ENCODE measurements at places on chromosomes 16 and 17. TPM values are rescaled to one million over a fixed set of nuclear protein-coding genes. Genes with fewer than 3 reads are reported as not detected.
A peak's percentile ranks its signal among the peaks of the same experiment; 100 is the strongest.

Gene COQ7
- 16.3 TPM for total RNA-seq

DNA sequence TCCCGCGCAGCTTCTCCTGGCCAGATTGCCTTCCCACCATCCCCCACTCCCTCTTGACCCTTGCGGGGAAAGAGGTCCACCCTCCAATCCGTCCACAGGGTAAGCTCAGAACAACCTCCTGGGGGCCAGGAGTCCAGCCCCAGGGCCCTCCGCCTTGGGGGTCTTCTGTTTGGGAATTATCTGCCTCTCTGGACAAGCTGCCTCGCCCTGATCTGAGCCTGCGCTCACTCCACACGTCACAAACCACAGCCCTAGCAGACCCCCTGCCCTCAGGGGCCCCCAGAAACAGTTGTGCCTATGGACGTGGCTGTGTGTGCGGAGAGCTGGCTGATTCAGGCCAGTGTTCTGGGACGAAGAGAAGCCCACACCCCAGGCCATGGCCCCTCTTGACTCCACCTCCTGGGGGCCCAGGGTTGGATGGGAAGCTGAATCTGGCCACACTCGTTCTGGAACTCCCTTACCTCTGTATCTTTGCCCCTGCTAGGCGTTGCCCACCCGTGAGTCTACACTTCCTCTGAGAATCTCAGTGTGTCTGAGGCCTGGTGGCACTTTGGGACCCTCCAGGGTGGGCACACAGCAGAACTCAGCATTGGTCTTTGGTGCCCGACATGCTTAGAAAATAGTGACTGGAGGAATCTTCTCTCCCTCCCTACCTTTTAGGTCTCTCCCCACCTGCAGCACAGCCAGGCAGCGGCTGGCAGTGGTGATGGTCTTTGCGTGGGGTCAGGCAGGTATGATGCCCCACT, 119.9 kb upstream of the SMURF2 start:
- H3K4me3 ChIP-seq = peak overlapping the region; percentile 79
- peaks cover 25% of the 10 kb centered on the region for H3K36me3 ChIP-seq
- peaks cover 38% of the 10 kb centered on the region for H3K4me1 ChIP-seq
- no peaks in the 10 kb centered on the region for H3K27me3 ChIP-seq
- H3K27ac ChIP-seq = peak overlapping the region; percentile 39
- no peak for DNase-seq

Gene CEP112
- total RNA-seq = 2.7 TPM

Gene UMOD
- total RNA-seq = not detected

Gene CDT1
- 126 TPM for total RNA-seq

GRCh38 chr17:41500131-41500911, 5.1 kb downstream of the KRT13 start:
- DNase-seq = no peak
- H3K36me3 ChIP-seq = no peaks in the 10 kb centered on the region
- H3K27me3 ChIP-seq = no peaks in the 10 kb centered on the region
- H3K27ac ChIP-seq = no peak overlapping the region

GRCh38 chr17:72542317-72542716, 421.5 kb downstream of the SOX9 start:
- H3K27ac ChIP-seq = no peak overlapping the region
- H3K4me1 ChIP-seq = peaks cover 5% of the 10 kb centered on the region
- no peak overlapping the region for H3K4me3 ChIP-seq
- H3K36me3 ChIP-seq = no peaks in the 10 kb centered on the region
- H3K27me3 ChIP-seq = peaks cover 11% of the 10 kb centered on the region
- no peak for DNase-seq

- peak within 1 kb of the TSS; percentile 36 for H3K4me3 ChIP-seq
- H3K27me3 ChIP-seq = peaks cover 31% of the 10 kb centered on the region
- no peak for DNase-seq
- H3K36me3 ChIP-seq = peaks cover 11% of the 10 kb centered on the region
Observed at GRCh38 chr17:1709971-1710806, at the start of gene TLCD2. Gene TLCD2, minus strand, starts transcription at chr17:1710377. Its CDS starts 135 bp downstream, at chr17:1710242.

DNA sequence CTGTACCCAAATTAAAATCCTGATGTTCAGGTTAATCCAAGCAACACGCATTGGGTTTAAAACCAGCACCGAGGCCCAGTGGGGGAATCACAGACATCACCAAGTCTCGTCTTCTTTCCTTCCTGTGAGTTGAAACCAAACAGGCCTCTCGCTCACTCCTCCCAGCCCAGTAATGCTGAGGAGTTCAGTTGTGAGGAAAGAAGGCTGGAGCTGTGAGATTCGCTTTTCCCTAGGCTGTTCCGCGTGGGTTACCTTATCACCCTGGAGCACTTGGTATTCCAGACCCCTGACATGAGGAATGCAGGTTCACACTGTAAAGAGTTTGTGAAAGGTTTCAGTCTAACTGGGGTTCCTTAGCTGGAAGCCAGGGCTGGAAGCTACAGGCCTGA, 20.8 kb downstream of the CIBAR2 start:
- H3K27me3 ChIP-seq = no peaks in the 10 kb centered on the region
- DNase-seq = no peak
- peaks cover 22% of the 10 kb centered on the region for H3K4me1 ChIP-seq
- no peak overlapping the region for H3K4me3 ChIP-seq
- H3K27ac ChIP-seq = peak overlapping the region; percentile 64
- H3K36me3 ChIP-seq = no peaks in the 10 kb centered on the region

GRCh38 chr17:71649941-71650350, 470.9 kb upstream of the SOX9 start:
- no peaks in the 10 kb centered on the region for H3K36me3 ChIP-seq
- no peaks in the 10 kb centered on the region for H3K27me3 ChIP-seq
- no peak overlapping the region for H3K27ac ChIP-seq
- no peak overlapping the region for H3K4me3 ChIP-seq
- no peak for DNase-seq

GRCh38 chr17:47698749-47699535, 5.0 kb downstream of the TBKBP1 start:
- peak; percentile 87 for DNase-seq
- H3K4me3 ChIP-seq = no peak overlapping the region
- H3K36me3 ChIP-seq = no peaks in the 10 kb centered on the region
- no peaks in the 10 kb centered on the region for H3K27me3 ChIP-seq

Gene PRAC1
- not detected for total RNA-seq

DNA sequence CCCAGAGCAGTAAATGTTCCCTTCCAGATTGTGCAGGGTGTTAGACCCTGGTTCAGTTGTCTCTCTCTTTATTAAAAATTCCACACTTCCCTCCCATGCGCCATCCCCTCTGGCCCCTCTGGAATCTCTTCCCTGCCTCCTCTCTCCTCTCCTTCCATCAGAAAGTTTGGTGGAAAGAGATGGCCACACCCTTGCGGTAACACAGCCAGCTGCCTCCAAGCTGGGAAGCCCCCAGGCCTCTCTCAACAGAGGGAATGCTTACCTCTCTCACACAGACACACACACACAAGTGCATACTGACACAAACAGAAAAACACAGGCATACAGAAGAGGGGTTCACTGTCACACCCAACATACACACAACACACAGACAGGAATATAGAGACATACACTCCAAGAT, 220.5 kb downstream of the C16orf78 start:
- H3K27ac ChIP-seq = no peak overlapping the region
- no peak overlapping the region for H3K4me3 ChIP-seq
- peaks cover 15% of the 10 kb centered on the region for H3K27me3 ChIP-seq
- DNase-seq = no peak
- H3K36me3 ChIP-seq = no peaks in the 10 kb centered on the region
- peaks cover 6% of the 10 kb centered on the region for H3K4me1 ChIP-seq

DNA sequence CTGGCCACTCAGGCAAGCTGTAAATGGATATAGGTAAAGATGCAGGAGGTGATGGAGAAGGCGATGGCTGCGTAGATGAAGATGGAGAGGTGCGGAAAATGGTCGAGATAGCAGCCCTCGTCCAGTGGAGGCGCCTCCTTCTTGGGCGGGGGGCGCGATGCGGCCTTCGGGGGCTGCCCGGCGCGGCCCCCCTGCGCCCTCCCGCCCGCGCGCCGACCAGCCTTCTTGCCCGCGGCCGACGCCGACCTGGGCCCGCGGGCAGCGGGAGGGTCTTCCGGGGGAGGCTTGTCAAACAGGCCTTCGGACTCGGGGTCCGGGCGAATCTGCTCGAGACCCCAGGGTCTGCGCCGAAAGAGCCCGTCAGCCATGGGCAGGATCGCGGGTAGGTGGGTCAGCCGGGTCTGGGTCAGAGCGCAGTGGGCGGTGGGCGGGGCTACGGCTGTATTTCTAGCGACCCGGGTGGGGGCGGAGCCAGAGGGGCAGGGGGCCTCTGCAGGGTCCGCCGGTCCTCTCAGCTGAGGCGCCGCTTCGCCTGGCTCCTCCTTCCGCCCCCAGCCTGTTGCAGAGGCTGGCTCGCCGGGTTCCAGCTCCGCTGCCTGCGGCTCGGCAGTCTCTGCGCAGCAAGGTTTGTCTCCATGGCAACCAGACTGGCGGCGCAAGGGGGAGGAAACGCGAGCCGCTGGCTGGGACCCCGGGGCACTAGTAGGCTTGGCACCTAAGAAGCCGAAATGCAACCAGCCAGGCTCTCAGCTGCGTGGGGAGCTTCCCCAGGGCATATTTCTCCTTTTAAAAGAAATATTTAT, 14.4 kb downstream of the MIS12 start:
- peak overlapping the region; percentile 26 for H3K27ac ChIP-seq
- H3K4me1 ChIP-seq = peaks cover 16% of the 10 kb centered on the region
- peak; percentile 85 for DNase-seq

GRCh38 chr16:88309908-88310265, 72.9 kb upstream of the ZNF469 start:
- no peak for DNase-seq
- H3K27ac ChIP-seq = no peak overlapping the region
- no peak overlapping the region for H3K4me3 ChIP-seq

- no peak for DNase-seq
- peaks cover 7% of the 10 kb centered on the region for H3K27me3 ChIP-seq
- H3K4me1 ChIP-seq = no peaks in the 10 kb centered on the region
- H3K36me3 ChIP-seq = no peaks in the 10 kb centered on the region
- H3K27ac ChIP-seq = no peak overlapping the region
- no peak overlapping the region for H3K4me3 ChIP-seq
Observed at GRCh38 chr16:49833085-49833484, 22.8 kb downstream of the ZNF423 start.

Gene KRT12
- total RNA-seq = not detected

Gene TP53TG3B
- not detected for total RNA-seq

- no peak overlapping the region for H3K4me3 ChIP-seq
- H3K27me3 ChIP-seq = no peaks in the 10 kb centered on the region
- no peak for DNase-seq
Observed at GRCh38 chr17:16250635-16251034, 33.6 kb downstream of the PIGL start.
